ENCODE measurements at places on chromosomes 16 and 17.

GRCh38 chr17:78628547-78629435 is 51.6 kb upstream of the DNAH17 start:
- no peak for DNase-seq

- DNase-seq, result no peak
These were observed 124.6 kb downstream of the C16orf95 start for GRCh38 chr16:87192452-87193073.

DNA sequence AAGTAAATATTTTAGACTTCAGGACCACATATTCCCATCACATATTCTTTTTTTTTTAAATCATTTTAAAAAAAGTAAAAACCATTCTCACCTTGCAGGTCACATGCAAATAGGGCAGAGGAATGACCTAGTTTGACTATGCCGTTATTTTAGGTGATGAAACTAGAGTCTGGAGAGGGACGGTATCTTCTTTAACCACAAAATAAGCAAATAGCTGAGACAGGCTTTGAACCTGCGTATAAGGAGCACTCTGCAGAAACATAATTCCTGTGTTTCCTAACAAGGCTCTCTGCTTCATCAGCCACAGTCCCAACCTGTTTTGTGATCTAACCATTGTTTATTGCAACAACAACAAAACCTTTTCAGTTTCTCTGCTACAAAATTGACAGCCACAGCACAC is 121.5 kb downstream of the PCTP start:
- no peak for DNase-seq

- no peak for DNase-seq
These were observed 20.4 kb downstream of the NLRC5 start for GRCh38 chr16:57009643-57010170.

- DNase-seq, result no peak
These were observed 33.6 kb upstream of the MED9 start for GRCh38 chr17:17443173-17443572.

DNA sequence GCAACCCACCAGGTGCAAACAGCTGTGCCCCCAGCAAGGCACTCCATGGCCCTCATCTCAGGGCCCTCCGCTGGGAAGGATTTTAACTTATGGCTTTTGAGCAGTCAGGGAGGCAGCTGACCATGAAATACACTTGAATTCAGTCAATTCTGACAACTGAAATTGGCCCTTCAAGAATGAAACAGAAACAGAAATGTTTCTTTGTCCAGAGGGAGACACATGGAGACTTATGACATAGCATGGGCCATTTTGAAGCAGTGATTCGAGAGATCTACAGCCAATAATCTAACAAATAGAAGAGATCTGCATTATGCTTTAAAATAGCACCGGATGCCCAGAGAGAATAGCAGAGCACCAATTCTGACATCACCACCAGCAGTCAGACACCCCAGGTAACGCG is 7.5 kb downstream of the CACNG1 start:
- DNase-seq, result no peak

DNA sequence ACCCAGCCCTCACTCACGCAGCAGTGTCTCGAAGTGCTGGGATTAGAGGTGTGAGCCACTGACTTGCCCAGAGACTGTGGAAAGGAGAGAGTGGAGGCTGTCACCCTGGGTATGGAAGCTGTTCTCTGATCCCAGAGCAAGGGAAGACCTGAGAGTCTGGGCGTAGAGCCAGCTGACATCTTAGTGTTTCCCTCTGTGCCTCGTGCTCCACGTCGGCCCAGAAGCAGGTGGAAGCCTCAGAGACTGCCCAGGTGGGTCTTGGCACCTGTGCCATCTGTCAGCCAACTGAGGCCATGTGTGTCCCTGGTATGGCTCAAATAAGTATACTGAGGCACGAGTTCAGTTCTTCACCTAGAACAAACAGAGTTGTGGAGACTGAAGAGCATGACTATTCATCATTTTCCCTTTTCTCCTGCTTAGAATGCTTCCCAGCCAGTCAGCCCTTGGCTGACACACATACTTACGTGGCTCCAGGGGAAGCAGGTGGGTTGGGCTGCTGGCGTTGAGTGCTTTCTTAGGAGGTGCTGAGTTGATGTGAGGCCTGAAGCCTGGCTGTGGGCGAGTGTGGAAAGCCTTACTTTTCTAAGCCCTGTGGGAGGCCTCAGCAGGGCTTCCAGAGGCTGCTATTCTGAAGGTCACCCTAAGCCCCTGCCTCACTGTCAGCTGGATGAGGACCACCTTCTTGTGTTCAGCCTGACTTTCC is 8.1 kb downstream of the CTRL start:
- DNase-seq, result no peak

- no peak for DNase-seq
These were observed 355.6 kb downstream of the SEC14L1 start for GRCh38 chr17:77496401-77496801.

DNA sequence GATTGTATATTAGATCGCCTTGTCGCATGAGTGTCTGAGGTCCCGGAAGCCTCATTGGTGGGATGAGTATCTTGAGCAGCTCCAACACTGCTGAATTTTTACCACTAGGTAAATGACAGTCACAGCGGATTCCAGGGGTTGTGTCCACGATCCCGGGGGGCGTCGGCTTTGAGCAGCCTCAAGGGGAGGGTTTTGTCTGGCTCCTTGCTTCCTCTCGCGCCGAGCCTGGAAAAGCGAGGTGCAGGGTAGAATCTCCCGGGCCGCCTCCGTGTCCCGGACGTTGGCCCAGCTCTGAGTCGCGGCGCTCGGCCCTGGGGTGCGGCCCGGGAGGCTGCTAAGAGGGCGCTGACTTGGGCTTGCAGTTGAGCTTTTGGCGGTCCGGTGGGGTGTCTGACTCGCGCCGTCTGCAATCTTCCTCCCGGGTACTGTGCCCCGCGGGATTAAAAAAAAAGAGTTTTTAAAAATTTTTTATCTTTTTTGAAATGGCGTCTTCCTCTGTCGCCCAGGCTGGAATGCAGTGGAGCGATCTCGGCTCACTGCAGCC is 4.5 kb downstream of the OR1F1 start:
- DNase-seq, result no peak

DNA sequence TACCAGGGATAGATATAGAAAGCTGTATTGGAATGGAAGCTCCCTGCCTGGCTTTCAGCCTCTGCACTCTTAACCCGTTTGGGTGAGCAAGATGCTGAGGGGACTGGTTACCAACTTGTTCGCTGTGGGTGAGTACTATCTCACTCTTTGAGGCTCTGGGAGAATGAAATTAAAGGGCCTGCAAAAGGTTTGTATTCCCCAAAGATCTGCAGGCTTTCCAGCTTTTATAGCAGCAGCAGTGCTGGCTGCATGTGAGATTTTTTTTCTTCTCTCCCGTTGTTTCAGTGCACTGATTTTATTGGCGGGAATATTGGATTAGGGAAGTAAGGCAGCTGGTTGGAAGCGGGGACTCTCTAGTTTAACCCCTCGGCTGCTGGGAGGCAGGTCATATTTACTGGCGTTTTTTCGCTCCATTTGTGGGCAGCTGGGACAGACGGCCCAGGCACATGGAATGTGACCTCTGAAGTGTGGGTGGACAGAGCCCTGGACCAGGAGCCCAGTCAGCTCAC is 30.9 kb downstream of the C17orf75 start:
- no peak for DNase-seq

- DNase-seq, result no peak
These were observed 23.9 kb upstream of the LITAF start for GRCh38 chr16:11610580-11610979.

GRCh38 chr16:76531236-76531635 is 254.0 kb downstream of the CNTNAP4 start:
- no peak for DNase-seq

DNA sequence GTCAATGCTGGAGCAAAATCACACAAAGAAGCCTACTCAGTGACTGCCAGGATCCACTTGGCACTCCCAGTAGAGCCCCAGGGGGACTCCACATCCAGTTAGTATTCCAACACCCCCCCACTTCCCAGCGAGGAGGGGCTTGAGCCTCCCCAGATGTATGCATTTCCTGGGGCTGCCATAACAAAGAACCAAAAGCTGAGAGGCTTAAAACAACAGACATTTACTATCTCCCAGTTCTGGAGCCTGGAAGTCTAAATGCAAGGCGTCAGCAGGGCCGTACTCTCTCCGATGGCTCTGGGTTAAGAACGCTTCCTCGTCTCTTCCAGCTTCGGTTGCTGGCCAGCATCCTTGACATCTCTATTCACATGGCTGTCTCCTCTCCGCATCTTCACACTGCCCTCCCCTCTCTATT is 23.0 kb upstream of the GNA13 start:
- DNase-seq, result no peak

GRCh38 chr17:4944163-4944553 is 4.1 kb downstream of the RNF167 start:
- DNase-seq, result no peak

- peak; percentile 60 for DNase-seq
These were observed 95.0 kb downstream of the ADCY9 start for GRCh38 chr16:4021070-4021779.

DNA sequence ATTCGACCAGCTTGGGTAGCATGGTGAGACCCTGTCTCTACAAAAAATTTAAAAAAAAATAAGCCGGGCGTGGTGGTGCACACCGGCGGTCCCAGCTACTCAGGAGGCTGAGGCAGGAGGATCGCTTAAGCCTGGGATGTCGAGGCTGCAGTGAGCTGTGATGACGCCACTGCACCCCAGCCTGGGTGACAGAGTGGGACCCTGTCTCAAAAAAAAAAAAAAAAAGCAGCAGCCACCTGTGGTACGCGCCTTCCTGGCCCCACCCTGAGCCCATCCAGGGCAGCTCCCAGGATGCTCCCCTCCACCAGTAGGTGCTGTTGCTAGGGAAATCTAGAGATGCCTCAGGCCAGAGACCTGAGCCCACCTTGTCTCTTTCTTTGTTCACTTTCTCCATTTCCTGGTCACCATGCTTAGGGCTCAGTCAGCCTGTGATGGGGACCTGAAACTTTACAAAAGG is 47.4 kb downstream of the TEKT5 start:
- no peak for DNase-seq

- no peak for DNase-seq
These were observed 79.0 kb downstream of the GAS7 start for GRCh38 chr17:10119203-10120108.

DNA sequence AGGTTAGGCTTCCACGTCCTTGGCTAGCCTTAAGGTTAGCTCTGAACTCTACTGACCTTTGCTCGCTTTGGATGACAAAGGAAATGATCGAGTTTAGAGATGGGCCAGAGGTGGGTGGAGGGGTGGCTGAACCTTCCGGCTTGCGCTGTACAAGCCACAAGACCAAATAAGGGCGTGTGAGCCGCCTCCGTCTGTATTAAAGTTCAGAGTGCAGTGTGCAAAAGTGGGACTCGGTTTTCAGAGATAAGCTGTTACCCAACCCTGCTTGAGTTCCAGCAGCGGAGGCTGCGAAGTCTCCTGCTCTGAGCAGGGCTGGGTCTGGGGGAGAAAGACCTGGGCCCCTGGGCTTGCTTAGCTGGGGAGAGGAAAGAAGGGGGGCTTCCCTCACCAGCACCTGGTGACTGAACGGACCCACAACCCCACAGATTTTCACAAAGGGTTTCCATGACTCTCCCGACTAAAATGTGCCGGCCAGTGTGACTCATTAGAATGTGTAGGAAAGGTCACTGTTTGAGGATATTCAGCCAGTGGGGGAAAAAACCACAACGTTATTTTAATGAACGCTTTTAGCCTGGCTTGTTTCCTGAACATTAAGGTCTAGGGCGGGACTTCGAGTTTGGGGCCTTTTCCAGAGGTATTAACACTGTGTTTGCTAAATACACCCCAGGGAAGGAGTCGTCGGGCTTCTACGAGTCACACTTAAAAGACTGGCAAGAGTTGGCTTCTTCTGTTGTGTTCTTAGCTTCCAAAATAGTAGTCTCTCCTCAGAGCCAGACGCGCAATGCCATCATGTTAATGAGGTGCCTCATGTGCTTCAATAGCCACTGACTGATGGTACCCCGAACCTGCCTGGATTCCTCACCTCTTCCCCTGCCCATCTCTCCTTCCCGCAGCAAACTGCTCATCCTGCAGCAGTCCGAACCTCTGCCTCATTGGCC is 67.0 kb downstream of the CENPV start:
- no peak for DNase-seq

DNA sequence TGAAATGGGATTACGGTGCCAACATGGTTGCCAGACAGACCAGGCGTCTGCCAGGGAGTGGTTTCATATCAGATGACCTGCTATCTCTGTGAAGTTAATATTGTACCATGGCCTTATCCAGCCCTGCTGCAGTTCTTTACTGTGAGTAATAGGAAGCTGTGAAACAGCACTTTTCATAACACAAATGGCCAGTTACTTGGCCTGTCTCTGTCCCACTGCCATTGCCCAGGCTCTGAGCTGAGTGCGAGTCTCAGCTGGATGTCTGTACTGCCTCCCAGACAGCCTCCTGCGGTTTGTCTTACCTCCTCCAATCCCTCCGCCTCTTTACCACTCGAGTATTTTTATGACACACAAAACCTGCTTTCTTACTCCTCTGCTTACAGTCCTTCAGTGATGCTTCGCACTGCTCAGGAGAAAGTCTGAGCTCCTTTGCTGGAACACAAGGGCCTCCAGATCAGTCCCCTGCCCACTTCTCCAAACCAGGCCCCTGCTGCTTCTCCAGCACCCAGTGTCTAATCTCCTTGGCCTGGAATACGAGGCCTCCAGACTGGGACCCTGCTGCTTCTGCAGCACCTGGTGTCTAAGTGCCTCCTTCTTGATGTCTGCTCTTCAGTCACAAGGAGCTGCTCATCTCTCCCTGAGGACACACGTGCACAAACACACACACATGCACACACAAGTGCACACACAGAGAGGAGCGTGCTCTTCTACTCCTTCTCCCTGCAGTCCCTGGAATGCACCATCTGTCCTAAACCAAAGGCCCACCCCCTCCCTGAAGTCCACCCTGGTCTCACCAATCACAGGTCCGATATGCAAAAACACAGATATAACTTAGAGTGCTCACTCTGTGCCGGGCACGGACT is 17.1 kb upstream of the RHOT1 start:
- DNase-seq, result no peak

DNA sequence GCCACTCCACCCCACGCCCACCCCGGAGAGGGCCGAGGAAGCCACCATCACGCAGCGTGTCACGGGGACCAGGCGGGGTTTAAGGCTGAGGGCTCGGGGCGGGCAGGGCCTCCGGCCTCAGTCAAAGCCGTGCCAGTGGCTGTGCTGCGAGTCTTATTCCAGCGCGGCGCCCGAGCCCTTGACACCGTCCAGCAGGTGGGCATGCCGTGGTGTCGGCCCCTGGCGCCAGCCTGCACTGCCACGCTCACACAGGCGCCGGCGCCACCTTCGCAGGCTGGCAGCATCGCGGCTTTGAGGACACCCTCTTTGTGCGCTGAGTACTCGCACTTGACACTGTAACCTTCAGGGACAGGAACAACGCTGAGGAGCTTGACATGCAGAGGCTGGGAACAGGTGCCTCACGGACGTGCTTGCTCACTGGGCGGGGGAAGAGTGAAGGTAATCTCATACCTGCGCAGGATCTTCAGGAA is 34.0 kb upstream of the ZNF629 start:
- no peak for DNase-seq
